LNCaP clone FGC (cell line): ENCODE measurements at places on chromosomes 16 and 17.
A peak's percentile ranks its signal among the peaks of the same experiment; 100 is the strongest.

DNA sequence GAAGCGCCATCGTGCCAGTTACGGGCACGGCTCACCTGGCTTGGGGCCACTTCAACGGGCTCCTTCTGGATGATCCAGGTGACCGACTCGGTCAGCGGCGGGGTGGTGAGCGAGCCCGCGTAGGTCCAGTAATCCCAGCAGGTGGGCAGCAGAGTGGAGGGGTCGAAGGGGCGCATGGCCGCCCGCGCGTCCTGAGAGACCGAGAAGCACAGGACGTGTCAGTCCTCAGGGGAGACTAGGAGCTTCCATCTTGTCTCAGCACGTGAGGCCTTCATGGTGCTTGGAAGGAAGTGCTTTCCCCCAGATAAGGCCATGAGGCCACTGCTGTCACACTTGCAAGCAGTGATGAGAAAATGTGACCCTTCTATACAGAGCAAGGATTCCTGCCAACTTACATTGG is 22.5 kb upstream of the SLC7A5 start:
- DNase-seq, result no peak

DNA sequence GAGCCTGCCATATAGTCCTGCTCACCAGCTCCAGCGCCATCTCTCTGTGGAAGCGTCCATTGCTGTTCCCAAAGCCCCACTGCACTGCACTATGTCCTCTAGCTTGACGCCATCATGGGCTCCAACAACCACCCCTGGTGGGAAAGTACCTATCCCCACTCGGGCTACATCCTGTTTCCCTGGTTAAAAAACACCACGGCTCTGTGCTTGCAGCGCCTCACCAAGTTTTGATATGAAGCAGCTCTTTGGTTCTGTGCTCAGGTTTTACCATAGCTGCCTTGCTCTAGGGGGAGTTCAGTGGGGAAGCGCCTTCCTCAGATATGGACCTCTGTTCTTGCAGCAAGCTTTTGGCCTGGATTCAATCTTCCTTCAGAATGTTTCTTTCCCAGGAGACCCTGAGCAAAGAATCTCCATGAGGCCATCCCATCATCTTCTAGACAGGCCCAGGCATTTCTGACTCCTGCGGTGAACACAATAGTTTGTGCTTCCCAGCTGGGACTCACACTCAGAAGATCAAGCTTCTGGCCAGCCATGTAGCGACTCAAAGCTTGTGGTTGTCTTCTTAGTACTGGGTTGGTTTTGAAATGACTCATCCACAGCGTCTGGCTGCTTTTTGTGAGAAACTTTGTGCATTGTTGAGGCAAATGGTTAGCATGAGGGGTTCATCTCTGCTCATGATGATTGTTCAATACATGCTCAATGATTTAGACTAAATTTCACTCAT is 39.5 kb downstream of the DYNLRB2 start:
- DNase-seq, result no peak

DNA sequence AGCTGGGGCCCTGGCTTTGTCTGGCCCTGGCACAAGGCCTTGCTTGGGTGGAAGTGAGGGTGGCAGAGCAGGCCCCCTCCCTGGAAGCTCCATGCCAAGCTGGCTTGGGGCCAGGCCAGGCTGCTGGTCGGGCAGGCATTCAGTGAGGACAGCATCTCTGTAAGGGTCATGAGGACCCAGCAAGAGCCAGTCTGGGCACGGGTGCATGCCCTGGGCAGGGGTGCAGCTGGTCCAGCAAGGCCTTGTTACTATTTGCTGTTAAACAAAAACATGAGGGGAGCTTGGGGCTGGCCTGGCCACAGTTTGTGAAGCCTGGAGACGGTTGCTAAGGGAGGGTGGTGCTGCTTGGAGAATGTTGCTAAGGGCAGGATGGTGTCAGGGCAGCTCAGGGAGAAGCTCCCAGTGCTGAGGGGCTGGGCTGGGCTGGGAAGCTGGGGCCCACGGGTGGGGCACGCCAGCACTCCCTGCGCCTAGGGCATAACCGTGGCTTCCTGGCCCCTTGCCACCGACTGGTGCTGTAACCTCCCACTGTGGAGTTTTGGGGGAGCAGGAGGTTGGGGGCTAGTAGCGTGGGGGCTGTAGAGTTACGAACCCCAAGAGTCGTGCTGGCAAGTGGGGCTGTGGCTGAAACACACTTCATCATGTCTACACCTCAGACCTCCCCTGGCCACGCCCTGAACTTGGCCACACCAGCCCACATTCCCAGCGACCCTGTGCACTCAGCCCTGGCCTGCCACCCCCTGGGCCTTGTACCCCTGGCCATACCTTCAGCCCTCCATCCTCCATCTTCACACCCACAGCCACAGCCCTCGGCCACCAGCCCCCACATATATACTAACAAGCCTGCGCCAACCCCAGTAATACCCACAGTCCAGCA is 1.6 kb downstream of the TPPP3 start:
- DNase-seq, result no peak

- no peak for DNase-seq
Observed at GRCh38 chr17:17448076-17448475, 28.7 kb upstream of the MED9 start.

DNA sequence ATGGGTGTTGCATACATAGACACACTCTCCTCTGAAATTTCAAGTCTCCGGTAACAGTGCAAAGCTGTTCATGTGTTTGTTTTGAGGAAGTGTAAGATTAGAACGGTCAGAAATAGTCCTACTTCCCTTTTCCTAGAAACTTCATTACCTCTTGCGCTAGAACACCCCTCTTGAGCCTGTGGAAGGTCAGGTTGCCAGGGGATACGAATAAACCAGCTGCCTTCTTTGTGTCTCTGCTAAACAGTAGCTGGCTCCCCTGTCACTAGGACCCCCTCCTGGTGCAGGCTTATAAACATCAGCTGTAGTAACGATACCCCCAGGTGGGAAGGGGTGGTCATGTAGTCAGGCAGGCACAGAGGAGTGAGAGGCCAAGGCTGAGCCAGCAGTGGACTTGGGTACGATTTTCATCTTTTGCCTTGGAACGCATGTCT is 113.4 kb upstream of the RCVRN start:
- DNase-seq, result no peak

DNA sequence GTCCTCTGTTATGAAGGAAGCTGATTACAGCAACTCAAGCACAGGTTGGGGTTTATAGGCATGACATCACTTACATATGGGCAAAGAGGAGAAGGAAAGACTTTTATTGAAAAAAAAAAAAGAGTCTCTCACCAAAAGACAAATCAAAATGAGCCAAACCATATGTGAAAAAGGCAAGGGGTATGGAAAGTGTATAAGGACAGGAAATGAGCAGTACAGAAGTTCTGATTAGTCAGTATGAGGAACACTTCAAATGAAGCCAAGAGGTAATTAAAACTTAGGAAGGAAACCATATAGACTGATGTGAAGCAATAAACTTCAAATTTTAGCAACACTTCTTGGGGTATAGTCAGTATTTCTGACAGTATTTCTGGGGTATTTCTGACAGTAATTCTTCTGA is 1372.6 kb downstream of the CDH11 start:
- no peak for DNase-seq

GRCh38 chr16:83847371-83848225 is 39.8 kb downstream of the HSBP1 start:
- DNase-seq, result no peak

DNA sequence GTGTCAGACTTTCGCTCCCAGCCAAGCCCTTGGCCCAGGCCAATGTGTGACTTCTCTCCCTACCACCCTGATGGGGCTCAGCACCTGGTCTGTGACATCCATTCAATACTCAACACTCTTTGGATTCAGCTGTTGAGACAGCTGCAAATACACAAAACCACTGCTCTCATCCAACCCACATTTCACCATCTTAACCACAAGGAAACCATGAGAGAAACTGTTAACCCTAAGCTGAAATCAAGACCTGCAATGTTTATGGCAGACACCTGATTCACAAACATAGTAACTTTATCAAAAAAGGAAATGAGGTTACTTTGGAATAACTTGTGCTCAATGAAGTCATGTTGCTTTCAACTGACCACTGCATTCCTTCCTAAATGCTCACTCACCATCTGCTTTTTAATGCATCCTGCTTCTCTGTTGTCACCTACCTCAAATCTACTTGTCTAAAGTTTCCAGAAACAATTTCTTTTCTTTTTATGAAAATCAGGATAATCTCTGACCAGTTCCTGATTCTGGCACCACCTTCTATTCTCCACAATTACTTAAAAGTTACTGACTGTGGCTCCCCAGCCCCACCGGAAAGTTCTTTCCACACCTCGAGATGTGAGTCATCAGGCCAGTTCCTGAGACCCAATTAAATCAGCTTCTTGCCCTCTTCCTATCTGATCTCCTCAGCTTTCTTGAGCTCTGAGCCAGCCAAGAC is 88.2 kb downstream of the NOG start:
- DNase-seq, result no peak

DNA sequence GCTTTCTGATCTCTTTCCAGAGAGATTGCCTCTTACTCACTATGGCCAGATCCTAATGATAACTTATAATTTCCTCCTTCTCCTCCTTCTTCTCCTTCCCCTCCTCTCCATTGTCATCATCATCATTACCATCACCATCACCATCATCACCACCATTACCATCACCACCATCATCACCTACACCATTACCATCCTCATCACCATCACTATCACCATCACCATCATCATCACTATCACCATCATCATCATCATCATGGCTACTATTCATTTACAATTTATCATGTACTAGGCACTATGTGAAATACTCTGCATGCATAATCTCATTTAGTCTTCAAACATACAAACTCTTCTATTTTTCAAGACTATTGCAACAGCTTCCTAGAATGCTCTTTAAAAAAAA is 540.9 kb upstream of the C16orf82 start:
- DNase-seq, result no peak

- no peak for DNase-seq
Observed at GRCh38 chr17:27665549-27665948, 34.6 kb downstream of the LGALS9 start.

- no peak for DNase-seq
Observed at GRCh38 chr16:74275031-74275636, 21.5 kb upstream of the PSMD7 start.

DNA sequence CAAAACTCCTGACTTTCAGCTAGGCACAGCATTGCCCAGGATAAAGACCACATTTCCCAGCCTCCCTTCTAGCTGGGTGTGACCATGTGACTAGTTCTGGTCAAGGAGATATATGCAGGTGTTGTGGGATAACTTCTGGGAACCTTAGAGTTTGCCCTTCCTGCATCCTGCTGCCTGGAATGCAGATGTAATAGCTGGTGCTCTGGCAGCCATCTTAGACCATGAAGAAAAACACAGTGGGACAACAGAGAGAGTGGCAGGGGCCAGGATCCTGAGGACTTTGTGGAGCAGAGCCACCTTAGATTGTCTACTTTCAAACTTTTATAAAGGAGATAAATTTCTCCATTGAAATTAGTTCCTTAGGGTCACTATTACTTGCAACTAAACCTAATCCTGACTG is 101.3 kb downstream of the GSG1L start:
- no peak for DNase-seq

GRCh38 chr16:26993511-26993910 is 73.2 kb upstream of the C16orf82 start:
- DNase-seq, result no peak

- DNase-seq, result no peak
Observed at GRCh38 chr17:72723711-72724110, 368.8 kb downstream of the SLC39A11 start.

- DNase-seq, result no peak
Observed at GRCh38 chr16:87809150-87809902, 43.5 kb upstream of the KLHDC4 start.

- DNase-seq, result no peak
Observed at GRCh38 chr17:17667231-17667630, 14.0 kb upstream of the RAI1 start.

DNA sequence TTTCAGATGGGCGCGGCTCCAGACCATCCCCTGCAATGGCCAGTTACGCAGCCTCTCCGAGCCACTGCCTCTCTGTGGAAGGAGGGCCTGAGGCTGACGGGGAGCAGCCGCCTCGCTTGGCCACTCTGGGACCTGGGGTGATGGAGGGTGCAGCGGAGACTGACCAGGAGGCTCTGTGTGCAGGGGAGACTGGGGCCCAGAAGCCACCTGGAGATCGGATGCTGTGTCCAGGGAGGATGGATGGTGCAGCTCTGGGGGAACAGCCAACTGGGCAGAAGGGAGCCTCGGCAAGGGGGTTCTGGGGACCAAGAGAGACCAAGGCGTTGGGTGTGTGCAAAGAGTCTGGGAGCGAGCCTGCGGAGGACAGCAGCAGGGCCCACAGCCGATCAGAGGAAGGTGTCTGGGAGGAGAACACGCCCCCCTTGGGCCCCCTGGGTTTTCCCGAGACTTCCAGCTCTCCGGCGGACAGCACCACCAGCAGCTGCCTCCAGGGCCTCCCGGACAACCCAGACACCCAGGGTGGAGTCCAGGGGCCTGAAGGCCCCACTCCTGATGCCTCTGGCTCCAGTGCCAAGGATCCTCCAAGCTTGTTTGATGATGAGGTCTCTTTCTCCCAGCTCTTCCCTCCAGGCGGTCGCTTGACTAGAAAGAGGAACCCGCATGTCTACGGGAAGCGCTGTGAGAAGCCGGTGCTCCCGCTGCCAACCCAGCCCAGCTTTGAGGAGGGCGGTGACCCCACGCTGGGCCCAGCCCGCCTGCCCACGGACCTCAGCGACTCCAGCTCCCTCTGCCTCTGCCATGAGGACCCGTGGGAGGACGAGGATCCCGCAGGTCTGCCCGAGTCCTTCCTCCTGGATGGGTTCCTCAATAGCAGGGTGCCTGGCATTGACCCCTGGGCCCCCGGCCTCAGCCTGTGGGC is 17.4 kb upstream of the ZFPM1 start:
- DNase-seq, result no peak

DNA sequence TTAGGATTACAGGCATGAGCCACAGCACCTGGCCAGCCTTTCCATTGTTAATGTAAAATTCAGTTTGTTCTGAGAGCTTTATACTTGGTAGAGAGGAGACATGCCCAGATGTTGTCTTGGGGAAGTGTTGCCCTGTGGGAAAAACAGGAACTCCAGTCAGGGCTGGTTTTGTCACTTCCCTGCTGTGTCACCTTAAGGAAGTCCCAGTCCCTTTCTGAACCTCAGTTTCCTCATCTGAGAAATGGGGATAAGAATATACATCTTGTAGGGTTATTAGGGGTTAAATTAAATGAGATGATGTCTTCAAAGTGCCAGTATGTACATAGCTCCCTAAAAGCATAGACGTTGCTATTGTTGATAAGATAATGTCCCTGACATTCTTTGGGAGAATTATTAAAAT is 25.3 kb downstream of the CLEC16A start:
- no peak for DNase-seq

GRCh38 chr17:20172376-20172775 is 163.2 kb downstream of the SPECC1 start:
- DNase-seq, result no peak

DNA sequence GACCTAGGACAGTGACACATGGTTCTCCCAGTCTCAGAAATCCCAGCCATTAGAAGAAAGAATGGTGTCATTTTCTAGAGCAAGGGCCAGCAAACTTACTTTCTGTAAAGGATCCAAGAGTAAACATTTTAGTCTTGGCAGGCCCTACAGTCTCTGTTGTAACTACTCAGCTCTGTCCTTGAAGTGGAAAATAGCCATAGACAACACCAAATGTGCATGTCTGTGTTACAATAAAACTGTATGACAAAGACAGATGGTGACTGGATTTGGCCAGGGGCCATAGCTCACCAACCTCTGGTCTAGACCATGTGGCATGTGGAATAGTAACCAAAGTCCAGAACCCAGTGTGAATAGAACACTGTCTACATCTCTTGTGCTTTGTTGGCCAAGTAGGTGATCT is 286.5 kb downstream of the HS3ST4 start:
- DNase-seq, result peak; percentile 1

GRCh38 chr17:10042589-10043244 is 137.6 kb upstream of the RCVRN start:
- DNase-seq, result no peak
